ENCODE measurements at places on chromosomes 12 and 14.

DNA sequence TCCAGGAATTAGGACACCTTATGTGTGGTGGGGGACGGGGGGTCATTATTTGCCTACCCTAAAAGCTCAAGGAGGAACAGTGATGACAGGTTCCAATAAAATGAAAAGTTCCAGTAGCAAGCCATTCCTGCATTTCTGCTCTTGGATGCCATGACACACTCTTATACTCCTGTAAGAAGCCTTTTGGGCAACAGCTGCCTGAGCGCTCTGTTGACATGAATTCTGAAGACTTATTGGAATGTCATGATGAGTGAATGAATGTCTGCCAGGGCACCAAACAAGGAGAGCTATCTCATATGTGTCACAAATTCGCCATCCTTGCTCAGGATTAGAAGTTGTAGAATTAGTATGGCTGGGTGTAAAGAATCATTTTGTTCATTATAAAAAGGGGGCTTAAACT is 36.3 kb downstream of the PTGER2 start:
- DNase-seq, result no peak

DNA sequence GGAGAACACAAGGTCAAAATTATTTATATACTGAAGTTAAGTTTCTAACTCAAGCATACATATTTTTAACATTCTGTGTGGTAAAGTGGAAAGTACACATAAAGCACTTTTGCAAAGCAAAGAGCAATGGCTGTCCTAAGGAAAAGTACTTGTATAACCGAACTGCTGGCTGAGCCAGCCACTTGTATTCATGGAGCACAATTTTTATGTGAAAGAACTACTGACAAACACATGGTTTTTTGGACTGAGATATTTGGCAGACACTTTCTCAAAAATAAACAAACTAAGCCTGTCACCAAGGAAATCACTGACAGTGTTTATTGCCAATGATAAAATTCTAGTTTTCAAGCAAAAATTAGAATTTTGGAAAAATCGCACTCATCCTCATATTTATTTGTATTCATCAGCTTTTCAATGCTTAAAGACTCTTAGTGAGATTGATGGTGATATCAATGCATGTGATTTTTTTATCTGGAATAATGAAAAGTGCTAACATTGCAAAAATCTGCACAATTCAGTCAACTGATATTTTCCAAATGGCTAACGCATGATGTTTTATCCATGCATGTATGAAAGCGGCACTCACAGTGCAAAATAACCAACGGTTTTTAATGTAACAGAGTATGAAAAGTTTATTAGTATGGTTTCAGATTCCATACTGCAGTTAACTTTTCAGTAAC is 125.3 kb downstream of the IPO8 start:
- no peak for DNase-seq

GRCh38 chr14:106681161-106681560 is 1154.8 kb downstream of the TMEM121 start:
- no peak for DNase-seq

DNA sequence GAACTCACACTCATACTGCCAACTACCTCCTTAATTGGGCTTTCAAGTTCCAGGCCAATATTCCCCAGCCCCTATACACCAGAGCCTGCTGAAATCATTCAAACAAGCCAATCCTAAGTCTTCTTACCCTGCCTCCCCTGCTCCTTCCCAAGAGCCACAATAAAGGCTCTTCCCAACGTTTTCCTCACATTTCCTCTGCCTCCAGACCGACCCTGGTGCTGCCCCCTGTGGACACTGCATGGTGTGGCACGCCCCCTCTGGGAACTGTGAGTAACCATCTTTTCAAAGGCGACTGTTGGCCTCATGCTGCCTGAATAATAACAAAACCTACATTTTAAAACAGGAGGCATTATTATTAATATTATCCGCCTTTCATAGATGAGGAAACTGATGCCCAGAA is 111.6 kb upstream of the NOS1 start:
- DNase-seq, result peak; percentile 30

DNA sequence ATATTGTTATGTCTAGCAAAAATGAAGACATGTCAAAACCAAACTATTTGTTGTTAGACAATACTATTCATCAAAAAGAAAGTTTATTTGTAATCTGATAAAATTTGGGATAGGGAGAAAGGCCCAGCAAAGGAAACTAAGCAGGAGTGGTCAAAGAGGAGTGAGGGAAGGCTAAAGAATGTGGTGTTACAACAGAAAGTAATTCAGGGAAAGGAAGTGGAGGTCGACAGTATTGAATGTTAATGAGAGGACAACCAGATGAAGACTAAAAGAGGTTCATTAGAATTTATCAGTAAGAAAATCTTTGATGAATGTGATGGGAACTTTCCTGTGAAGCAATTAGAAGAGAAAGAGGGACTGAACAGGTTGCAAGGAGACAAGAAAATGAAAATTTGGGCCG is 33.9 kb downstream of the PLCZ1 start:
- no peak for DNase-seq
